Right forelimb (tissue), 1 donor: ENCODE measurements at places on chromosomes 16 and 17.
A peak's percentile ranks its signal among the peaks of the same experiment; 100 is the strongest.

DNA sequence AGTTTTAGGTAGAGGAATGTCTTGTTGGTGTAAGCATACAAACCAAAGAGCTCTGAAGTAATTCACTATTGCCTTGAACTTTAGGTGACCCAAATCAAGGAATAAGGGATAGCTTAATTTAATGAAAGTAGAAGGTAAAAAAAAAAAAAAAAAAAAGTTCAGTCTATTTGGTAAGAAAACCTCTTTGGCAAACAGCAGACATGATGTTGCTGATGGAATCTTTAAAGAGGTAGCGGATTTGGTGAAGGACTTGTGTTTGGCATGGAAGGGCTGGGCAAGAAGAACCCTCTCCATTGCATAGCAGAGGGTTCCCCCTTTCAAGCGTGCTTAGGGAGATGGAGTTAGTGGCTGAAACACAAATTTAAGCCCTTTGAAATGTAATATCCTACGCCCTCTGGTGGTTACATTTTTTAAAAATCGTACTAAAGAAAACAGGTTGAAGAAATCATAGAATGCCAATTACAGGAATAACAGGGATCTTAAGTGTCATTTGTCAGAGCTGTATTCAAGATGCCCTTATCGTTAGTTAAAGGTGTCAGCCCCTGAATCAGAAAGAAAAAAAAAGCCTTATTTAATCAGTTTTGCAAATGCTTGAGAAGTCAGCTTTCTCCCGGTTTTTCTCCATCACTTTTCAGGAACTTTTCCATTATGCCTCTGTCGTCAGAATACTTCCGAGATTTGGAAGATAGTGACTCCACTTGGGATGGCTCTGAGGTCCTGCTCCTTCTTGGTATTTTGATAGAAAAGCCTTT lies 383.1 kb downstream of the KCNJ2 start:
- no peak for DNase-seq

DNA sequence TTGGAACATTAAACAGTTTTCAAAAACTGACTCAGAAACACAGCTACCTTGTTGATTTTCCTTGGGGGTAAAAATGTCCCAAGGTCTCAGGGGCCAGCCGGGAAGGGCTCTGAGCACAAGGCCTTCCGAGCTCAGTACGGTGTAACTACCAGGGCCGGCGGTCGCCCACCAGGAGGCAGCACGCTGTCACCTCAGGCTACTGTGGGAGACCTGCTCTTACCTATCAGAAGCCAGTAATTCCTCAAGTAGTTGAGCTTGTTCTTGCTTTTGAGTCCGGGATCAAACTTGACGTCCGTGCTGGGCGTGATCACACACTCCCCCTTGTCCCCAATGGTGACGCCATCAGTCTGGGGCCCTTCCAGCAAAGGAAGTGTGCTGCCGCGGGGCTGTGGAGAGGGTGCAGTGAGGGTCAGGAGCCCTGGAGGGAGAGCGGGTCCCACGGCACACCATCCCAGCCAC lies 43.4 kb upstream of the ICAM2 start:
- DNase-seq: peak; percentile 61

DNA sequence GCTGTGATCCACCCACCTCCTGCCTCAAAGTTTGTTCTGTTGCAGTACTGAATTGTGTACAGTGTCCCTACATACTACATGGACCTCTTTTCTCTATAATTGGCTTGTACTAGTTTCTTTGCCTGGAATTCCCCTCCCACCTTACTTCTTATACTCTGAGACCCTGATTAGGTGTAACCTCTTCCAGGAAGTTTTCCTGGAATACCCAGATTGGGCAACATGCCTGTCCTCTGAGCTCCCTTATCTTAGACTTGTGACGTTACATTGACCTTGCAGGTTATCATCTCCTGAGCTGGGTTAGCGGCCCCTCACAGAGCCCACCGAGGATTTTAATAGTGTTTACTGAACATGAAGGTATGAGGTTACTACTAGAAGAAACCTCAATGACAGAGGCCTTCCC lies 237.0 kb downstream of the ZNF423 start:
- DNase-seq: peak; percentile 10

GRCh38 chr17:60481604-60482003 lies 44.4 kb downstream of the APPBP2 start:
- DNase-seq: no peak

- no peak for DNase-seq
Measured at GRCh38 chr17:28612936-28613872, 781 bp downstream of the RSKR start.

DNA sequence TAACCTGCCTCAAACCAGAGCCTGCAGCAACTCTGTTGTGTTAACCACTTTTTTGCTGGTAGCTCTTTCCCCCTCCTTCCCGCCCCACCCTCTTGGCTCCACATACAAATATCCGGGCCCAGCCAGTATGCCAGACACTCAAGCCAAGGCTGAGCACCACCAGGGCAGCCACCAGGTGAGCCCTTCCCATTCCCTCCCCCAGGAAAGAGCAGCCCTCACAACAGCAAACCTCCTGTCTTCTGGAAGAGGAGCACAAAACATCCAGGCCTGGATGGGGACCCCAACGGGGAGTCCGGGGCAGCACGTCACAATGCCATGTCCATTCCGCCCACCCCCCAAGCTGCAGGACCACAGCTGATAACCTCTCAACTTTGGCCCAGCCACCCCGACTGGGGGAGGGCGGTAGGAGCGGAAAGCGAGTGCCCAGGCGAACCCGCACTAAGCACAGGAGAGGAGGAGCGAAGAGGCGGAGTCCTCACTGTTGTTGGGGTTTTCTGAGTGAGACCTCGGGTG lies 757 bp downstream of the ORMDL3 start:
- DNase-seq: no peak

DNA sequence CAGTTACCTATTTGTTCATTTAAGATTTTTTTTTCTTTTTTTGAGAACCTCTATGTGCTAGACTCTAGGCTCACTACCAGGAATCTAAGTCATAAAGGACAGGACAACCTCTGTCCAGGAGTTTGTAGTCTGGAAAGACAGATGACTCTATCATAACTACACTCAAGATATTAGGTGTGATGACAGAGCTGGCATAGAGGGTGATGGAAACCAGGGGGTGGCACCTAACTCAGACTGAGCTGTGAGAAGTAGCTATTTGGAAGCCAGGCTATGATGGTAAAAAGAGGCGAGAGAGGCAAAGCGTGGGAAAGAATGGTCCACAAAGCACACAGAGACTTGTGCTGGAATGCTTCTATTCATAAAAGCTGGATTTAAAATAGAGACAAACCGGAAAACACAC lies 372.3 kb downstream of the SEC14L1 start:
- no peak for DNase-seq

DNA sequence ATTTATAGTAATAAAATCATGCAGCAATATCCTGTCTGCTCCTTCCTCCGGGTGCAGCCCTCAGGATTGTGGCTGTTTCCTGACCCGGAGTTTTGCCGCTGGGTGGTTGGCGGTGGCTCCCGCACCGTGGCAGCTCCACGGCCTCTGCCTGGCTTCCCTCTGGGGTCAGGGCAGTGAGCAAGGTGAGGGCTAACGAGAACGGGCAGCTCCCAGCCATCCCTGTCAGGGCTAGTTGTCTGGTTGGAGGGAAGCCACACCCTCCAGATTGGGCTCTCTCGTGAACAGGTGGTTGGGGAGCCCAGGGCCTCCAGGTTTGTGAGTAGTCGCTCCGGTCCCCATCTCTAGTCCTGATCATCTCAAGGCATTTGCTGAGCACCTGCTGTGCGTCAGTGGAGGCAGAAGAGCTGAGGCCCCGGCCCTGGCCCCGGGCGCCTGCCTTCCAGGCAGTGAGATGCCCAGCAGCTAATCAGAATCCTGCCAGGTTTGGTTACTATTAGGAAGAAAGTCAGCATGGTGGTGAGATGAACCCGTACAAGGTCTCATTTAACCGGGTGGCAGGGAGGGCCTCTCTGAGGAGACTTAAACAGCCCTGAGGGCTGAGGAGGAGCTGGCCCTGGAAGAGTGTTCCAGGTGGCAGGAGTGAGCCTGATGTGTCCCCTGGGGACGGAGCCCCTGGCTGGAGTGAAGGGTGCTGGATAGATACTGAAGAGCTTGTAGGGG lies 2.3 kb upstream of the NUDT16L1 start:
- peak; percentile 44 for DNase-seq

DNA sequence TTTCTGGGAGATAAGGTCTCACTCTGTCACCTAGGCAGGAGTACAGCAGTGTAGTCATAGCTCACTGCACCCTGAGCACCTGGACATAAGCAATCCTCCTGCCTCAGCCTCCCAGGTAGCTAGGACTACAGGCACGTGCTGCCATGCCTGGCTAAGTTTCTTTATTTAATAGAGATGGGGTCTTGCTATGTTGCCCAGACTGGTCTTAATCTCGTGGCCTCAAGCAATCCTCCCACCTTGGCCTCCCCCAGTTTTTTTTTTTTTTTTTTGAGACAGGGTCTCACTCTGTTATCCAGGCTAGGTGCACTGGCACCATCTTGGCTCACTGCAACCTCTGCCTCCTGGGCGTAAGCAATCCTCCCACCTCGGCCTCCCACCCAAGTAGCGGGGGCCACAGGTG lies 21.1 kb downstream of the DDX19B start:
- no peak for DNase-seq

DNA sequence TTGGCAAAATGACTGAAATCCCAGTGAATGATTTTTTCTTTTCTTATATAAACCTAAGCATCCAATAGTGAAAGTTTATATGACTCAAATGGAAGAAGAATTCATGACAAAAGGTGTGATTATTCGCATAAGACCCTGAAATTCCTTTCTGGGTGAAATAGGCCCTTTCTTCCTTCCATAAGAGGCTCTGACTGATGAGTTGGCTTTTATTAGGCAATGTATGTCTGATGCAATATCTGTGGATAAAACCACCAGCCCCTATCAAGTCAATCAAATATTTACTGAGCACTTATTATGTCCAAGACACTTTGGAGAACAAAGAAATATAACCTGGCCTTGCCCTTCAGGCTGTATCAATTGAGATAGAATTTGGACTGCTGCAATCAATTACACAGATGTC lies 316.6 kb downstream of the CDH13 start:
- no peak for DNase-seq

GRCh38 chr17:55931446-55931845 lies 180.6 kb downstream of the PCTP start:
- DNase-seq: no peak

- no peak for DNase-seq
Measured at GRCh38 chr17:69450918-69451317, 36.4 kb downstream of the MAP2K6 start.

DNA sequence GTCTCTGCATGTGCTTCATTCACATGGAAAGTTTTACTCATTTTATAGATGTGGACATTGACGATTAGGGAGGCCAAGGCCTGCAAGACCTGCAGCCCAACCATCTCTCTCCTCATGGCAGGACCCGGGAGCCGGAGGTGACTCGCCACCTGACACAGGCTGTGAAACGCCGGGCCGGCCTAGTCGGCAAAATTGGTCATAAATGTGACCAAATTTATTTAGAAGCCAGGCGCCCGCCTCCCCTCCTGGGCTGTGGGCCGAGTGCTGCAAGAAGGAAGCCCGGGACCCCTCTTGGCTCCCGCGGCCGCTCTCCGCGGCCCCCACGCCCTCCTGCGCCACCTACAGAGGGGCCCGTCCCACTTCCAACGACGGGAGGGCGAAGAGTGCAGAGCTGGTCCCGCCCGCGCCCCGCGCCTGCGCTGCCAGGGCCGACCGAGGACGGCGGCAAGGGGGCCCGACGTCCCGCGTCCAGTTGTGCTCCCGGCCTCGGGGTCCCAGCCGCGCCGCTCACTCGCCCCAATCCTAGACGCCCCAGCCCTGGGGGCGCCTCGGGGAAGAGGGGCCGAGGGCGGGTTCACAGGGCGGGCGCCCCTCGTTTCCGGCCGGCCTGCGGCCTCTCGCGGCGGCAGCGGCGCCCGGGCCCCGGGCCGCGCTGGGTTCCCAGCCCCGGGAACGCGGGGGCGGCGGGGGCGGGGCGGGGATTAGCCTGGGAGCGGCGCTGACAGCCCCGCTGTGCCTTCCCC lies 47.5 kb downstream of the WNT3 start:
- peak; percentile 76 for DNase-seq

DNA sequence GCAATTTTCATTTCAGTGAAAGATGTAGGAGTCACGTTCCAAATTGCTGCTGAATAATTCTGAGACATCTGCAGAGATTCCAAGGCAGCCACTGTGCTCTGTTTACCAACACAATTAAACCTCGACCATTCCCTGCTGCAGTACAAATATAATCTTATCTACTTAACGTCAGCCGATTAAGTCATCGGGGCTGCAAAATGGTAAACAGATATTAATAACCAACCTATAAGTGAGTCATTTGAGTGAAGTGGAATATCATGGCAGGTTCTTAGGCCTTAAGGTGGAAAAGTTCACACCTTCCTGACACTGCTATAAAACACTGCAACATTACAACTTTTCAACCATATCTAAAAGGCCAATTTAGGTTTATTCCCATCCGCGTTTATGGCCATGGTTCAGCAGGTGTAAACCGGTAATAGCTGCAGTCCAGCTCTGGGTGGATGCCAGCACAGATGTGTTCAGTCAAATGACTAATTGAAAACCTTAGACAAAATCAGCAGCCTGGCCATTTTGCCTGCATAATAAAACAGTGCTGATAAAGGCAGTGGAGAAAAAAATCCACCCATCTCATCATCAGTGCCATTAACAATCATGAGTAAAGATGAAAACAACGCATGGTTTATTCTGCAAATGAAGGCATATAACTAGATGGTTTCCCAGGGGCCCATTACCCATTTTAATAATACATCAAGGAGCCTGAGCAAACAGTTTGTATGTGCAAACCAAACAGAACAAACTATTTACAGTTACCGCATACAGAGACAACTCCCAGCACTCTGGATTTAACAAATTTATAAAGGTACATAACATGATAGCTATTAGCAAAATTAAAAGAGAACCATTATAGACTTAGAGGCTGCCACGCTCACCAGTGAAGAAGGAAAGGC lies 202.9 kb upstream of the IRX3 start:
- DNase-seq: no peak

DNA sequence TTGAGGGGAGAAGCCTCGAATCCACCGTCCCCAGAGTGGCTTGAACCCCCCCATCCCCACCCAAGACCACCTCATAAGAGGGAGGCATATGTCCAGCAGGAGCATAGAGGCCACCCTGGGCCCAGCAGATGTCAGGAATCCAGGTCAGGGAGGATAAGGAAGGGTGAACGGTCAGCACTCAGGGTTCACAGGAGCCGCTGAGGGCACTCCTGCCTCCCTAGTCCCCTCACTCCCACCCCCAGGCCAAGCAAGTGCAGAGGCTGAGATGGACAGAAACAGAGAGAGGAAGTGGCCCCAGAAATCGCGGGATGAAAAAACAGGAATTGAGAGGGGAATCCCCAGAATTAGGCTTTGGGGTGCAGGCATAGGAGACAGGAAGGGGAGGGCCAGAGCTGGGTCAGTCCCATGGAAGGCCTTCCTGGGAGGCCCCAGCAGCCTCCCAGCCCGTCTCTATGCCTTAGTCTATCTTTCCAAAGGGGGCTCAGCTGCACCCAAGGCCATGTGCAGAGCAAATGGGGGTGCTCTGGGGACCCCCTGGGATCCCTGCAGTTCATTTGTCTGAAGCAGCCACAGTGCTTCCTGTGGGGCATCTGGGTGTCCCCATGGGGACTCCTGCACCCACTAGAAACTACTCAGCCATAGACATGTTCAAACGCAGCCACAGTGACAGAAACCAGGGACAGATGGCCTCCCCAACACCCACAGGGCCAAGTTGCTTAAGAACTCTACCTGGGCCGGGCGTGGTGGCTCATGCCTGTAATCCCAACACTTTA lies 1.7 kb downstream of the CMTM3 start:
- DNase-seq: no peak

- DNase-seq: peak; percentile 93
Measured at GRCh38 chr16:30075503-30076275, at the start of gene PPP4C. Gene PPP4C, plus strand, starts transcription at chr16:30075994. Its CDS starts 384 bp downstream, at chr16:30076378.

GRCh38 chr17:75681289-75681688 lies 14.2 kb downstream of the SAP30BP start:
- no peak for DNase-seq

GRCh38 chr16:77840673-77841501 lies 52.5 kb downstream of the VAT1L start:
- no peak for DNase-seq

GRCh38 chr16:85101956-85102630 lies 10.2 kb downstream of the CIBAR2 start:
- no peak for DNase-seq
